Hematopoietic multipotent progenitor cell treated with erythropoietin and hydrocortisone succinate and interleukin-3 and kit ligand, for 17 days (in vitro differentiated cells): ENCODE measurements at places on chromosomes 12 and 14.
A peak's percentile ranks its signal among the peaks of the same experiment; 100 is the strongest.

- DNase-seq: no peak
Measured at GRCh38 chr14:61452452-61452851, 131.1 kb downstream of the PRKCH start.

- DNase-seq: no peak
Measured at GRCh38 chr12:109557805-109558204, 15.5 kb downstream of the MMAB start.

GRCh38 chr14:76351941-76352340, 24.0 kb upstream of the ESRRB start:
- DNase-seq: no peak

- DNase-seq: no peak
Measured at GRCh38 chr12:74415633-74416032, 122.0 kb upstream of the ATXN7L3B start.

DNA sequence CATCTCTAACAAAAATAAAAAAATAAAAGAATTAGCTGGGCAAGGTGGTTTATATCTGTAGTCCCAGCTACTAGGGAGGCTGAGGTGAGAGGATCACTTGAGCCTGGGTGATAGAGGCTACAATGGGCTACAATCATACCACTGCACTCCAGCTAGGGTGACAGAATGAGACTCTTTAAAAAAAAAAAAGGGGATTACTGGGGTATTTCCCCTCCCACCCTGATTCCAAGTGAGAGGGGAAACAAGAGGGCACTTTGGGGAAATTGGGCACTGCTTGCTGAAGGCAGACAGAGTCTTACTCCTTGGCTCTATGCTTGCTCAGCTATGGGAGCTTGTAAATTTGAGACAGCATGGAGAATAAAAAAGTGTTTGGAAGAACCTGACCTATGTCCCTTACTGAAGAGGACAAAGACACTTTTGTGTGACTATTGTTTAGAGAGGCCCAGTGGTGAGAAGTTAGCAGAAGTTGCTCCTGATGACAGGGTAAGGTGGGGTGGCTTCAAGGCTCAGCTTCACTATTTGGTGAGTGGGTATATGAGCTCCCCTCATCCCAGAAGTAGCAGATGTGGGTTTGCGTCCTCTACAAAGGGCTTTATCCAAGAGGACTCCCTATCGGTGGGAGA, 44.0 kb downstream of the KLRG1 start:
- DNase-seq: no peak

- DNase-seq: no peak
Measured at GRCh38 chr12:105239304-105239703, 3.3 kb upstream of the APPL2 start.

DNA sequence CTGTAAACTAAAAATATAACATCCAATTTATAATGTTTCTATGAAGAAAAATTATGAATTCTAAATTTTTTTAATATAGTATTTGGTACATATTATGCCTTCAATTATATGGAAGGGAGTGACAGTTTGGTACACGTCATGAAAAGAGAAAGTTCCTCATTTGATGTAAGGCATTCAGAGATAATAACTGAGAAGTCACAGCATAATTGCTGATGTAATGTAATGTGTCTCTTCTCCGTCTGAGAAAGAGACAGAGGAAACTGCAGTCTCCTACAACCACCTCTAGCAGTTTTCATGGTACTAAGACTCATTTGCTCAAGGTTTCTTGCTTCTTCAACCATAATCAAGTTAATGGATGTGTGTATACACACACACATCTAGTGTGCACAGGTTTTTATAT, 2.3 kb upstream of the CD69 start:
- DNase-seq: peak; percentile 31

- DNase-seq: no peak
Measured at GRCh38 chr14:59630288-59630963, 53.8 kb upstream of the CCDC175 start.

- no peak for DNase-seq
Measured at GRCh38 chr14:55847766-55848165, 267.8 kb downstream of the KTN1 start.

DNA sequence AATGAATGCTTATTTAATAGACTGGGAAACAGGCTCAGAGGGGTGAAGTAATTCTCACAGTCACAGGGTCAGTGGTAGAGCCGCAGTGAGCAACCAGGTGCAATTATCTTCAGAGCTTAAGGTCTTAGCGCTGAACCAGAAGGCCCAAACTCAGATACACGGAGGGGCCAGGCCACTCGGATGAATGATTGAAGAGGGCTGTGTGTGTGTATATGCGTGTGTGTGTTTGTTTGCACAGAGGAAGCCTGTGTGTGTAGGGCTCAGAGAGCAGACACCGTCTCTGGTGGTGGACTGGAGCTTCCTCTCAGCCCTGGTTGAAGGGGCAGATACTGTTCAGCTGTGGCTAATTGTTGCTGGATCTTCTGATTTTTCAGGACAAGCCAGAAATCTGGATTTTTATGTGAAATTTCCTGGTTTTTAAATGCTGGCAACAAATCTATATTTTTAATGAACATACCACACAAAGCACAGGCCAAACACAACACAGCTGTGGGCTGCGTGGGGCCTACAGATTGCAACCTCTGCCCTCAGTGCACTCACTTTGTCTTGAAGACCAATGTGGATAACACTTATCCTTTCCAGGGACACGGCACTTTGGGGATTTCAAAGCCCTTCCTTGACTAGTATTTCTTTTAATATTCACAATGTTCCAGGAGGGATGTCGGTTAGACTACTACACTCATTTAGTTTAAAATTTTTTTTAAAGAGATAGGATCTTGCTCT, 94.5 kb upstream of the NRXN3 start:
- DNase-seq: no peak

- no peak for DNase-seq
Measured at GRCh38 chr12:6542209-6543009, 8.1 kb downstream of the GAPDH start.

GRCh38 chr12:113932381-113933196, 33.5 kb downstream of the RBM19 start:
- peak; percentile 42 for DNase-seq

GRCh38 chr12:6199531-6200255, 507 bp upstream of the CD9 start:
- no peak for DNase-seq

DNA sequence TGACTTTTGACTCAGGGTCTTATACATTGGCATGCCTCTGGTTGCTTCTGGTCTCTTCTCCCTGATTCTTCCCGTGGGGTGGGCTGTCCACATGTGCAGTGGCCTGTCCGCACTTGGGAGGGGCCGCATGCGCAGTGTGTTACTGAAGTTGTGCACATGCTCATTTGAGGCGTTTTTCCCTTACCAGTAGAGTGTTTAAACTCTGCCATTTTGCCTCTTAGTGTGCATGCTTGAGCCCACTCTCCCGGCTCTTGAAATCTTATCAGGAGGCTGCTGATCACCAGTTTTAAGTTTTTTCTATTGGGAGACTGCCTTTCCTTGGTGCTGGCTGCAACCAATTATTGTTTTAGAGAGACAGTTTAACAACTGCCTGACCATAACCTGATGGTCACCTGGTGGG, 32.1 kb upstream of the HECTD1 start:
- no peak for DNase-seq

- peak; percentile 19 for DNase-seq
Measured at GRCh38 chr12:51171884-51172514, 936 bp downstream of the TFCP2 start.

DNA sequence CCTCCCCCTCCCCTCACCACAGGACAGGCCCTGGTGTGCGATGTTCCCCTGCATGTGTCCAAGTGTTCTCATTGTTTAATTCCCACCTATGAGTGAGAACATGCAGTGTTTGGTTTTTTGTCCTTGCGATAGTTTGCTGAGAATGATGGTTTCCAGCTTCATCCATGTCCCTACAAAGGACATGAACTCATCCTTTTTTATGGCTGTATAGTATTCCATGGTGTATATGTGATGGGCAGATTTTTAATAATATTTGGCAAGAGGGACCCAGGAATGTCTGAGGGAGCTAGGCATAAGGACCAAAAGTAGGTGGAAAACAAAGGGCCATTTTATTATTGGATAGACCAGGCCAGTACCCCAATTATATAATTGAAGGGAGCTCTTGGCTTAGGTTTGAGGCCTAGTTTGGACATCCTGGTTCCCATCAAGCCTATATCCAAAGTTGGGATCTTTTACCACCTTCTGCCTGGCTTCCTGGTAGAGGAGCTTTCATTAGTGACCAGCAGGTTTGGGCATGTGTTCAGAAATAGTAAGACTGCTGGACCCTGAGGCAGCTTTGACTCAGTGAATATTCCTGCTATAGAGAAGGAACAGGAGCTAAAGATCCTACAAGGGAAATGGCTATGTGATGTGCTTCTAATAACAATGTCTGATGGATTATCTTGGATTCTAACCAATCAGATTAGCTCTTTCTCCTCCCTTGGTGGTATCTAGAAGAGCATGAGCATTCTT, 76.0 kb downstream of the CAND1 start:
- DNase-seq: no peak

DNA sequence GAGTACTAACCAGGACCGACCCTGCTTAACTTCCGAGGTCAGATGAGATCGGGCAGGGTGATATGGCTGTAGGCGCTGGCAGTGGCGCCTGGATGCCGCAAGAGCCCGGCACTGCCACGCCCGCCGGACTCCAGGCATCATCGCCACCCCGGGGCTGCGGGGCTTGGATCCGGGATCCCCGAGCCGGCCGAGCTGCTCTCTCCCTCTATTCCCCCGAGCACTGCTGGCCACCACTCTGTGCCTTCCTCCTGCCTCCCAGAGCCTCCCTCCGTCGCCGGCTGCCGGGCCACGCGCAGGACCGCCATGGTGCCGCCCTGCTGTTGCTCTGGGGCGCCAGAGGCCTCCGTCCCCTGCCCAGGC, 153.2 kb upstream of the ALG10B start:
- DNase-seq: no peak

- no peak for DNase-seq
Measured at GRCh38 chr12:24062642-24063245, 113.3 kb upstream of the SOX5 start.

DNA sequence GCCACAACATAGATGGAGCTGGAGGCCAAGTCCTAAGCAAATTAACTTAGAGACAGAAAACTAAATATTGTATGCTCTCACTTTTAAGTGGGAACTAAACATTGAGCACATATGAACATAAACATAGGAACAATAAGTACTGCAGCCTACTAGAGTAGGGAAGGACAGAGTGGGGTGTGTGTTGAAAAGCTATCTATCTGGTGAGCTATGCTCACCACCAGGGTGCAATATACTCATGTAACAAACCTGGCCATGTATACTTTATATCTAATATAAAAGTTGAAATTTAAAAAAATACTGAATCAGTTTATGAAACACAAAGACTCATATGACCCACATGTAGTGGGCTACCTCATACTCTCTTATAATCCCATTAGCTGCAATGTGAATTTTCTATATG, 1305.0 kb downstream of the LRFN5 start:
- no peak for DNase-seq

DNA sequence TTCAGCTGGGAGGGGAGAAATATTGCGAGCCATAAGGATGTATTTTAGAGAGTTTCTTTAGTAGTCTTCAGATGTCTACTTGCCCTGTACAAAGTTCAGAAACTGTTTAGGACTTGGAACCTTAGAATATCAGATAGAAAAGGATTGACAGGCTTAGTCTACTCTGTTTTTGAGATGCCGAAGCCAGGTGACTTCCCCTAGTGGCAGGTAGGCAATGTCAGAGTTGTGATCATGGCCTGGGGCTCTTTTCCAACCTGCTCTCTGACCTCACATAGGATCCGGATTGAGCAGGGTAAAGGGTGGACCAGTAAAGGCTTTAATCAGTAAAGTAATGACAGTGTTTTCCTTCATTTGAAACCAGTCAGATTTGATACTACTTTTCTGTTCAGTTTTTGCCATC, 59.6 kb downstream of the PRKCH start:
- DNase-seq: no peak
